ENCODE measurements at places on chromosomes 2 and 18.

- DNase-seq, result no peak
Measured at GRCh38 chr2:48412443-48413250, 117.3 kb upstream of the STON1 start.

DNA sequence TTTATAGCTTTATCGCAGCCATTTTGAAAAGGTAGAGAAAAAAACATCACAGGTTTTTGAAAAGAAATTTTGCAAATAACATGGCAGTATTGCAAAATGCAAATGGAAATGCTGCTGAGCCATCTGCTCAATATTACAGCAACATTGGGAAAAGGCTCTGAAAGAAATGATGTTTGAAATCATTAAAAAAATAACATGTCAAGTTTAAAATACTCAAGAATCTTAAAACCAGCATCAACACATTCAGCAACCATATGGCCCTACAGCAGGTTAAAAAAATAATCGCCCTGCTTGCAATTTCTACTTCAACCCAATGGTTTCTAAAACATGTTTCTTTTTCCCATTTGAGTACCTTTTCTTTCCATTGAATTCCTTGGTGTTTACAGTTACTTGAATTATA, 289.4 kb downstream of the AFF3 start:
- DNase-seq, result no peak

DNA sequence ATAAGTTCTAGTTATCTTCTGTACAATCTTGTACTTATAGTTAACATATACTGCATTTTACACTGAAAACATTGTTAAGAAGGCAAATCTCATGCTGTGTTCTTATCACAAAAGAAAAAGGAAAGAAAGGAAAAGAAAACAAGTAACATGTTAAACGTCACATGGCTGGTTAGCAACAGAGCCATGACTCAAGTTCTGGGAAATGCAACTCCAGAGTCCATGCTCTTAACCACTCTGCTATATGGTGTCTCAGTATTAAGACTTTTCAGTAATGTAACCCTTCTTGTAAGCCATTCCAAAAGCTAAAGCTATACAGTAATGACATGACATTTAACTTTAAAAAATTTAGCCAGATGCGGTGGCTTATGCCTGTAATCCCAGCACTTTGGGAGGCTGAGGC, 181.4 kb downstream of the BARD1 start:
- no peak for DNase-seq

DNA sequence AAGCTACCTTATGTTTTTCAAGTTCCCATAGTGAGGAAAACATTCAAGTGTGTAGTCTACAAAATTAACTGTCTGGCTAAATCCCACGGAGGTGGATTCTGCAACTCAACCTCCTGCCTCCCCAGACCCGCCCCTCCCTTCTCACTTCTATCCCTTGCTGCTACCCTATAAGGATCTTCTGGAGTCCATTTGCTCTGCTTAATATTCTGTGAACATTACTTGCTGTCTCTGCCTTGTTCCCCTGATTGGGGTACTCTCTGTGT, 163.2 kb downstream of the KCNE4 start:
- no peak for DNase-seq

DNA sequence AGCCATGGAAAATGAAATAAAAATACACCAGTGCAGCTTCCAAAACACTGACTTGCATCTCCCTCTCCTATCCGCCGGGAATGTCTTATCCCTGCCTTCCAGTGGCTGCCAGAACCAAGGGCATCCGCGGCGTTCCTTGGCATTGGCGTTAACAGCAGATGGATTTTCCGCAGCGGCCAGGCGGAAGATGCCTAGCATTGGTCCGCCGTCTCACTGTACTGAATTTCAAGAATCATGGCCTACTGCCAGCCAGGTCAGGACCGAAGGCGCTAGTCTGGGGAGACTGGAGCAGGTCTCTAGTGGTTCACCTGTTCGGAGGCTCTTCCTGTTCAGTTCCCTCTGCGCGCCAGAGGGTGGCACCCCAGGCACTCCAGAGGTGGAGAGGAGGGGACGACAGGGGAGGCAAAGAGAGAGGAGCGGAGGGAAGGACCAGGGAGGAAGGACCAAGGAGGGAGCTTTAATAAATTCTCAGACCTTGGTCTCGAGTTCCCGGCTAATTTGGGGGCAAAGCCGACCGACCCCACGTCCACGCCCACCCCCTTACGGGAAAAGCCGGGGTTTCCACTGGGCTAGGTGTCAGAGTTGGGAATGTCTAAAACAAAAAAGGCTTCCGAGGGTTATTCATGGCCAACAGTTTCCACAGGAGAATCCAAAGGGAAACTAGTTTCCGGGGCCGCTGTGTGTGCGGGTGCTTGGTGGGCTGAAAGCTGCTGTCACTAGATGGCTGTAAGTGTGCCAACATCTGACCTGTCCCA, 3.7 kb upstream of the BCL2L11 start:
- peak; percentile 69 for DNase-seq

DNA sequence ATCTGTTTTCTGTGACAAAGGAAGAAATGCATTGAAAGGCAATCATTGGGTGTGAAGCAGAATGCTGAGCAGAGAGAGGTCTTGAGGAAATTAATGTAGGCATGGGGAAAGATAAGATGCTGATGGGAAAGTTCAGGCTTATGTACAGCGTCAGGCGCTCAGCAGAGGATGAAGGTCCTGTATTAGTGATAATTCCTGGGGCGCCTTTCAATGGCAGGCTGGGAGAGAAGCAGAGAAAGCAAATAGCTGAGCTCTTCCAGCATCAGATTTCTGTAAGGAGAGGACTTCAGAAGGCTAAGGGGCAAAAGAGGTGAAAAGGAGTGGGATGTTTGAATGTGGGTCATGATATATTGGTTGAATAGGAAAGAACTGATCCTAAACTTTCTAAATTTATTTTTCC, 129.8 kb downstream of the HNMT start:
- DNase-seq, result no peak

DNA sequence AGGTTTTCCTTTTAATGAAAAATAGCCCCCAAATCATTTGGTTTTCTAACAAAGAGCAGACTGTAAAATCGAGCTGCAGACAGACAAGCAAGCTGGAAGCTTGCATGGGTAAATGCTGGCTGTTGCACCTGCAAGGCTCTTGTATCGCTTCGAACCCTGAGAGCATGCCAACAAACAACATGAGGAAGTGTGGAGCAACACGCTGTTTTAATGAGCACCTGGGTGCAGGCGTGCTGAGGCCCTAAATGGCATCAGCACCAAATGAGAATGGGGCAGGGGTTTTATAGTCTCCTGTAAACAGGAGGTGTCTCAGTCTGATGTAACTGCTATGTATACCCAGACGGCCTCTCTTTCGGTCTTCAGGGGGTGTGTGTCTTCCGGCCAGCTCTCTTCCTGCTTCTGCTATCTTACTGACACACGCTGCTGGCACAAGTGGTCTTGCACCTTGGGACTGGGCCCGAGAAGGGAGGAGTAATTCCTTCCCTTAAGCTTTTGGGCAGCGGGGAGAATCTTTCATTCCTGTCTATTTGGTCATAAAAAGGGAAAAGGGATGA, 31.9 kb upstream of the CDH2 start:
- no peak for DNase-seq

DNA sequence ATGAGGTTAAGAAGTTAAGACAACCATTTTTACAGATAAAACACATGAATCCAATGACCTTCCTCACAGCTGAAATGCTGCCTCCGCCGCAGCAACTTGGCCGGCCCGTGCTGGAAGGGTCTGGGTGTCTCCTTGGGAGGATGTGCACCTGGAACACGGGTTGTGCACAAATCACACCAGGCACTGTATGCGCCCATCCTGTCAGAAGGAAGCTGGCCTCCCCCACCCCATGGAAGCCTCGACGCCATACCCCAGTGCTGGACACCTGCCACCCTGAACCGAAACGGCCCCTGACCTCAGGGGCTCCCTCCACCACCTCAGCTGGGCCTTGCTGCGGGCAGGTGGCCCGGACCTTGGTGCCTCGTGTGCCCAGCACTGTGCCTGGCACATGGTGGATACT, 111.8 kb downstream of the PXDN start:
- no peak for DNase-seq

- no peak for DNase-seq
Measured at GRCh38 chr2:464562-465309, 176.8 kb upstream of the ALKAL2 start.

- DNase-seq, result no peak
Measured at GRCh38 chr18:13582178-13582670, 144.1 kb downstream of the FAM210A start.

- DNase-seq, result no peak
Measured at GRCh38 chr2:218257390-218257981, 3.3 kb upstream of the GPBAR1 start.

- no peak for DNase-seq
Measured at GRCh38 chr2:139864821-139865302, 1084.7 kb upstream of the NXPH2 start.

GRCh38 chr2:242043538-242044312, 174.2 kb downstream of the RTP5 start:
- DNase-seq, result no peak

DNA sequence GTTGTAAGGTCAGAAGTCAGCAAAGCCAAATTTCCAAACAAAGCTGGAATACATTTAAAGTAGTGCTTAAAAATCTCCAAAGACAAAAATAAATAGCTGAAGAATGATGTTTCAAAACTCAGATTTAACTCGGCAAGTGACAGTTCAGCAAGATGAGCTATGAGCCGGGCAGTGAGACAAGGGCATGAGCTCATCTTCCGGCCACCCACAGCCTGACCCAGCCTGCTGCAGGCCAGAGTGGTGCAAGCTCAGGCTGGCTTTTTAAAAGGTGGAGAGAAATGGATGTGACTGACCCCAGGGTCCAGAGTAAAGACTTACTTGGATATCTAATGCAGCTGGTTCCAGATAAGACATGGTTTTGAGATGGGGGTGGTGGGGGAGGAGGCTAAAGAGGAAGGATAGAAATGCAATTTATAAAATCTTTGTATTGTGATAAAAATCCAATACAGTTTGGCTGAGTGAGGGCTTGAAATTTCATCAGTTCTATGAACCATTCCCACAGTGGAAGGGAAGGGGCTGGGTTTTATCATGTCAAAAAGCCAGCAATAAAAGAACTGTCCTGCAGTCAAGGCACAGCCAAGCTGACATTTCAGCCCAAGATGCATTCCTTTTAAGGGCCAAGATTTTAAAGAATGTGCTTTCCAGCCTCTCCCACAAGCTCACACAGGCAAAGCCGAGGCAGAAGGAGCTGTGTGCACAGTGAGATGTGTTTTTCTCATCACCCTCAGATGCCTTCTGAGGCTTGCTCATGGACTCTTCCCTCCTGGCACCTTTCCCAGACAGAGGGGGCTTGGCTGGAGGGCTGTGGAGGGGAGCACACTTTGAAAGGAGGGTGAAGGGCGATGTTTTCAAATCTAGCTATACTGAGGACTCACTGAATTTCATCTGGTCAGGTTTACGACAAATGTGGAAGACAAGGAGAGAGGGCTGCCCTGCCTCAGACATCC, 97.9 kb upstream of the KLHL29 start:
- no peak for DNase-seq

DNA sequence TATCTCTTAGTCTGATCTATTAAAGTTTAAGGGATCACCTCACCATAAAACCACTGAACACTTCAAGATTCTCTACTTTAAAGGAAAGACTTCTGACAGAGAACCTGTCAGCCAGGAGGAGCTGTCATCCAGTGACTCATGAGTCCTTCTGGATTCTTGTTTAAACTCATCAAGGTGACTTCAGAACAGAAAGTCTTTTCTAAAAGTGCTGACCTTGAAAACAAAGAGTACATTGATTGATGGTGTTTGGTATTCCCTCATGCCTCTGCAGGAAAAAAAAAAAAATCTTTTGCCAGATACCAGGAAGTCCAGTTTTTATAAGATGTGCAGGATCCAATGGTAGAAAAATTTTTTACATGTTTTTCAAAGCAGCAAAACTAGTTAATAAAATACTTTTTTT, 12.3 kb downstream of the DSG2 start:
- DNase-seq, result no peak

DNA sequence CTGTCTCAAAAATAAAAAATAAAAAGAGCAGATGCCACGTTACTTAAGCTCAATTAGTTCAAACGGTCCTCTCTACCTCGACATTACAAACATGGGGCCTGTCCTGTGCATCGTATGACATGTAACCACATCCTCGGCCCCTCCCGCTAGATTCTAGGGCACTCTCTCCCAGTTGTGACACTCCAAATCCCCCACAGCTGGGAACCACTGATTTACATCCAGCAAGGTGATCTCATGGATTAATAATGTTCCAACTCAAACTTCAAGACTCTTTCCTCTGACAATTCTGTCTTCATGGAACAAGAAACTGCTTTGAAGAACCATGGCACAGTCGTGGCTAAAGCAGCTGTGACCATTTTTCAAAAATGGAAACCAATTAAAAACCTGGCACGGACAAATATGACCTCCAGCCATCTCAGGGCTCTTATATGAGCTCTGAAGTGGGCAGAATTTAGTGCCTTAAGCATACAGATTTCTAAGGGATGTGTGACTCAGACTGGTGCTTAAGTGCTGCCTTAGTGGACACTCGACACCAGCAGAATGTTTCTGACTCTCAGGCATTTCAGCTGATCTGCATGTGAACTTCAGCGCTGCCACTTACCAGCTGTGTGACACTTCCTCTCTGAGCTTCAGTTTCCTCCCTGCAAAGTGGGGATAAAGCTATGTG, 31.7 kb upstream of the ASAP2 start:
- DNase-seq, result no peak

DNA sequence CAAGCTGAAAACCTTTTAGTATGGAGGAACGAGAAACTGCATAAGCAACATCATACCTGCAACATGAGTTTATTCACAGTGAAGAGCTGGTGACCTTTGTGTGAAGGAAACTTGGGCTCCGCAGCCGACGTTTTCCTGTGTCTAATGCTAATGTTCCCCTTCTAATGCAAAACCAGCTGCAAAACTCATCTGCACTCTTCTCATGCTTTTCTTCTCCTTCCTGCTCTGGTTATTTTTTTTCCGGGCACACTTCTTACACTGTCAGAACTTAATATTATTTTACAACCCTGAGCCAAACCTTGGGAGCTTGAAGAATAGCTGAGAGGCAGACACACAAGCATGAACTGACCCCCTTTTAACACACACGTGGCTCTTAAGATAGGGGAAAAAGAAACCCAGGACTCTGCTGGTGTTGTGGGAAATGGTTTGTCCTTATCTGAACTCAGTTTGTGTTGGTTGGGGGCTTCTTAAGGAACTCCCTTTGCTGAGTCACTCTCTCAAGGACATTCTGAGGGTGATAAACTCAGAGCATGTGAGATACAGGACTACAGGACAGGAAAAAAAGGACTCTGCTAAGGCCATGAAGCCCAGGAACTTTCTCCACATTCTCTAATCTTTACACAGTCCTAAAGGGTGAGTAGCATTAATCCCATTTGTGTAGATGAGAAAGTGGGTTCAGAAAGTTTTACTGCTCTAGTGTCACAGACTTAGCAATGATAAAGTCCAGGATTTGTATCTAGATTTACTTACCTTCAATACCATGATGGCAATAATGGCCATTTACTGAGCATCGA, 439.3 kb upstream of the TRIB2 start:
- no peak for DNase-seq
